Astrocyte (in vitro differentiated cells and primary cell): ENCODE measurements at places on chromosomes 6 and 20. TPM values are rescaled to one million over a fixed set of nuclear protein-coding genes. Genes with fewer than 3 reads are reported as not detected.

The CHRNA4 gene
- 0.82 and 1.8 TPM in 2 replicates for total RNA-seq

The C20orf144 gene
- total RNA-seq, result 0.16 TPM in 1 of 2 replicates, not detected in the other

The RBBP8NL gene
- total RNA-seq, result 0.14 TPM in 1 of 2 replicates, not detected in the other

The OLIG3 gene
- total RNA-seq, result 0.14 TPM in 1 of 2 replicates, not detected in the other

The HLA-DMB gene
- 0.11 and 0.24 TPM in 2 replicates for total RNA-seq

The TP53TG5 gene
- total RNA-seq, result not detected in 2 replicates

The RBM24 gene
- total RNA-seq, result 18.2 and 22.7 TPM in 2 replicates

The GPLD1 gene
- total RNA-seq, result 0.60 and 0.75 TPM in 2 replicates

The ERVFRD-1 gene
- not detected in 2 replicates for total RNA-seq

The C2 gene
- 0.20 and 0.43 TPM in 2 replicates for total RNA-seq

The RAMACL gene
- total RNA-seq, result 1.2 and 1.3 TPM in 2 replicates

The EYA2 gene
- 1.4 and 1.5 TPM in 2 replicates for total RNA-seq

The MMUT gene
- total RNA-seq, result 10.9 and 11.4 TPM in 2 replicates

The PRELID3B gene
- total RNA-seq, result 55.1 and 68.8 TPM in 2 replicates

The C6orf58 gene
- total RNA-seq, result not detected in 2 replicates

The TINAG gene
- not detected in 2 replicates for total RNA-seq
